ENCODE measurements at places on chromosomes 16 and 17.

DNA sequence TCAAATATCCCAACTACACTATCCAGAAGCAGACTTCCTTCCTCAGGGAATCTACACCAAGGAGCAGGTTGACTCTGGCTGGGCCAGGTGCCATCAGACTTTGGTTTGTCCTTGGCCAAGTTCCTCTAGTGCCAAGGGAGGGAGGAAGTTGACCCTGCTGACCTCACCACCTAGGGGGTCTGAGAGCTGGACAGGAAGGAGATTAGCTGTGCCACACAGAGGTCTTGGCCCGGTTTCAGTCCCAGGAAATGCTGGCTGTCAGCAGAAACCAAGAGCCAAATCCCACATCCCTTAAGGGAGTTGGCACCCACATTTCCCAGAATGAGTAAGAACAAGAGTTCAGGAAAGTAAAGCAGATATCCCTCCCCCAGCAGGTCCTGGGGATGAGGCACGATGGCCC is 178.2 kb downstream of the SALL1 start:
- no peak for DNase-seq

DNA sequence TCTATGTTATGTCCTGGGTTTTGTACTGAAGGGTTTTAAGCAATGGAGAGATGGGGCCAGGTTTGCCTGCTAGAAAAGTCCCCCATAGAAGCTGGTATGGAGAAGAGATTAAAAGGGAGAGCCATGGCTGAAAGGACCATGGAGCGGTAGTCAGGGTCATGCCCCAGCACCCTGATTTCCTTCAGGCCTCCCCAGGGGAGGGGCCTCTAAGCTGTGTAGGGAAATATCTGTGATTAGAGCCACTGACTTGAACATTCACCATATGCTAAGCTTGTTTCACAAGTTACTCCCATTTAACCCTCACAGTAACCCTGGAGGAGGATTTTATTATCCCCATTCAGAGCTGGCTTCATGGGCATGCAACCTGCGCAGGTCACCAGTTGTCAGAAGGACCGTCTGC is 3.8 kb upstream of the ATP2A3 start:
- DNase-seq: no peak

GRCh38 chr16:89288966-89289365 is 71.5 kb downstream of the ZNF778 start:
- DNase-seq: no peak

GRCh38 chr17:46769531-46770438 is 48.7 kb downstream of the WNT3 start:
- no peak for DNase-seq

DNA sequence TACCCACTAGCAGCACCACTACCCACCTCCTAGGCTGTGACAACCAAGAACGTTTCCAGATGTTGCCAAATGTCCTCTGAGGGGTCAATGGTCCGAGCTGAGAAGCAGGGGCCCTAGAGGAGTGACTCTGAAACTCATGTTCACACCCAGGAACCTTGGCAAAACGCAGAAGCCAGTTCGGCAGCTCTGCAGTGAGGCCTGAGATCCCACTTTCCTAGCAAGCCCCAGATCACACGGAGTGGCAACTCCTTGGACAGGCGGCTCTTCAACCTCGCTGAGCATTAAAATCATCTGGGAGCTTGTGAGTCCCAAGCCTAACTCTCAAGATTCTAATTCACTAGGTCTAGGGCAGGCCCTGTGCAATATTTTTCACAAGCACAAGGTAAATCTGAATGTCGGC is 17.3 kb downstream of the ELAC2 start:
- DNase-seq: no peak

DNA sequence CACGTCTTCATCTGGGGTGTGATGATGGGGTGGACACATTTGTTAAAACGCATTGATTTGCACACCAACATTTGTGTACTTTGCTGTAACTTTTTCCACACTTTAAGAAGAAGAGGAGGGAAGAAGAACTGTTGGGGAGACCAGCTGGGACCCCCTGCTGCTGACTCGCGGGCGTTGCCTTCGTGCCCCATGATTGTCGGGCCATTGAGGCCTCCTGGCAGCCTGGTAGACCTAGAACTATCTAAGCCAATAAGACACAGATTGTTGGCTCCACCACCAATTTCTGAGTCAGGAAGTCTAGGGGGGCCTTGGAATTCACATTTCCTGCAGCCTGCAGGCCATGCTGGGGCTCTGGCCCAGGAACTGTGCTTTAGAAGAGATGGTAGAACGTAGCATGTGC is 105.5 kb downstream of the TNFRSF13B start:
- no peak for DNase-seq

- DNase-seq: no peak
These were observed 56.5 kb downstream of the MRM1 start for GRCh38 chr17:36657763-36658490.

DNA sequence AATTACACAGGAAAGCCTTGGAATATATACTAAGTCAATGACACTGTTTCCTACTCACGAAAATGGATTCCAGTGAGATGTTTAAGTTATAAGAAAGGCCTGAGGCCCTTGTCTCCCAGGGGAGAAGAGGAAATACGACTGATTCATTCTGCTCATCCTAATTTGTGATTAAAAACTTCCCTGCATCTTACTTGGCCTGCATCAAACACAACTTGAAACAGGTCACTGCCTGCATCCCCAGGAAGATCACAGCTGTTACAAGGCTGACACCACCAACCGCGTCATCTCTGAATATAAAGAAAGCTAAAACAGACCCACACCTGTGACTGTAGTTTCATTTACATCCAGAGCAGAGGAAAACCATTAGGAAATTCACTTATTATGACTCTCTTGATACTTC is 121.9 kb downstream of the DNAH3 start:
- DNase-seq: no peak

DNA sequence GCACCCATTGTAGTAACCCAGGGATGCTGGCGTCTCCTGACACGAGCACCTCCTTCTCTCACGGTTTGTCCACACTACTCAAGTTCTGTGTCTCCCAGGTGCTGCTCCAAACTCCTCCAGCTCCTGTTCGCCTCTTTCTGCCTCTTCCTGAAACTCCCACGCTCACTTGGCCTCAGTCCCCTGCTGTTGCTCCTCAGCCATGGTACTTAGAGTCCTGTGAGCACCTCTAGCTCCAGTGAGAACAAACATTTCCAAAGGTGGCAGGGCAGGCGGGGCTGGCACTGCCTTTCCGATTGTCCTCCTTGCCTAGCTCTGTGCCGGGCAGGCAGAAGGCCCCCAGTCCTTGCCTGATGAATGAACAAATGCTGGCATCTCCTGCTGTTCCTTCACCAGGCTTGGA is 146.1 kb downstream of the SDK2 start:
- DNase-seq: no peak

DNA sequence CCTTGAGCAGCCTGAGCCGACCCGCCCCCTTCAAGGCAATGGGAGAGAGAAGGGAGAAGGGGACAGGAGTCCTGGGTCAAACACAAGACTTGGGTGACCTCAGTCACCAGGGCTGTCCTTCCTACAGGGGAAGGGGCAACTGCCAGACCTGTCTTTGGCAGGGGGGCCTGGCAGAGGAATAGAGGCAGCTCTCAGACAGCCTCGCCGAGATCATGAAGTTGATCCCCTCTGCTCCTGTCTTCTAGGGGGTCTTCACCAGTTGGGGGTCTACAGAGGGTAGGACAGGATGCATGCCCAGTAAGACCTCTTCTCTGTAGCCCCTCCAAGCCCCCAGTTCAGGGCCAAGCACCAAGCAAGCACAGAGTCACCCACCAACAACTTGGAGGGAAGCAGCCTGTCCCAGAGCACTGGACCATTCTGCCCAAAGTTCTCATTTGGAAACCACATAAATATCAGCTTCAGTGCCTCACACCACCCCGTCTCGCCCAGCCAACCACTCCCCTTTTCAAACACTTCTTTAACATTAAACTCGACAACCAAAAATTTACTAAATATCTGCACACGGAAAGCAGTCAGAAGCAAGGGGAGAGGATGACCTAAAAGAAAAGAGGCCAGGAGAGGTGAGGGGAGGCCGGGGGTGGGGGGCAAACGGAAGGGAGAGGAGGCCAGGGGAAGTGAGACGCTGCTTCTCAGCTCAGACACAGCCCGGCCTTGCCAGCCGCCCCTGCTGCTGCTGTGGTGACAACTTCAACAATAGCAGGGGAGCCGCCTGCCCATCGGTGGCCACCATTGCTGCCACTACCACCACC is 7.7 kb downstream of the DOK4 start:
- no peak for DNase-seq

DNA sequence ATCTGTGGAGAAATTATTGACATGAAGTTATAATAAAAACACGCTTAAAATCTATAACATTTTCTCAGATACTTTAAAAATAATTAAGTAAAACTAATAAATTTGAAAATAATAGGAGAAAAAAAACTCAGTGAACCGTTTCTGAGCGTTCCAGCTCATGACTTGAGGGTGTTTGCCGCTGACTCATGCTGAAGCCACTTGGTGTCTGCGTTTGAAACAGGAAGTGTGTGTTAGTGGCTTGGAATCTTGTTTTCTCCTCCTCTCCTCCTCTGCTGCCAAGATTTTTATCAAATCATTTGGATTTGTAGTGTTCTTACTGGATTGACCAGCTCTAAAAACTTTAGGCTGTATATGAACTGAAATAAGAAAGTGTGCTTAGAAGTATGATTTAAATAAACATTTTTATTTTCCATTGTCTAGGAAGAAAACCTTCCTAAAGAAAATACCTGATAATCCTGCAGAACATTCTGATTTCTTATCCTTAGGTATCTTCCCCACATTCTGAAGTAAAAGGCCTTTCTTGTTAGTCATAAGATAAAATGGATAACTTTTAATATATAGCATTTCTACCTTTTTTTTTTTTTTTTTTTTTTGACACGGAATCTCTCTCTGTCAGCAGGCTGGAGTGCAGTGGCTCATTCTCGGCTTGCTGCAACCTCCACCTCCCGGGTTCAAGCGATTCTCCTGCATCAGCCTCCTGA is 30.8 kb downstream of the USP10 start:
- DNase-seq: peak; percentile 40

DNA sequence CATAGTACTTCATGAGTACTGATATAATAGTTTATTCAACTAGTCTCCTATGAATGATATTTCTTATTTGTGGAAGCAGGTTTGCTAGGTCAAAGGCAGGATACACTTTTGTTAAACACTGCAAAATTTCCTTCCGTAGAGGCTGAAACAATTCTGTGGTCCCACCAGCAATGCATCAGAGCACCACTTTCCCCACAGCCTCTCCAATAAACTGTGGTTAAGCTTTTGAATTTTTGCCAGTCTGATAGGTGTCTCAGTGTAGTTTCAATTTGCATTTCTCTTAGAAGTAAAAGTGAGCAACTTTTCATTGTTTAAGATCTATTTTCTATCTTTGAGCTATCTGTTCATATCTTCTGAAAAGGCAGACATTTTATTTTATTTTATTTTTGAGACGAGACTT is 36.4 kb upstream of the CORO6 start:
- DNase-seq: no peak

DNA sequence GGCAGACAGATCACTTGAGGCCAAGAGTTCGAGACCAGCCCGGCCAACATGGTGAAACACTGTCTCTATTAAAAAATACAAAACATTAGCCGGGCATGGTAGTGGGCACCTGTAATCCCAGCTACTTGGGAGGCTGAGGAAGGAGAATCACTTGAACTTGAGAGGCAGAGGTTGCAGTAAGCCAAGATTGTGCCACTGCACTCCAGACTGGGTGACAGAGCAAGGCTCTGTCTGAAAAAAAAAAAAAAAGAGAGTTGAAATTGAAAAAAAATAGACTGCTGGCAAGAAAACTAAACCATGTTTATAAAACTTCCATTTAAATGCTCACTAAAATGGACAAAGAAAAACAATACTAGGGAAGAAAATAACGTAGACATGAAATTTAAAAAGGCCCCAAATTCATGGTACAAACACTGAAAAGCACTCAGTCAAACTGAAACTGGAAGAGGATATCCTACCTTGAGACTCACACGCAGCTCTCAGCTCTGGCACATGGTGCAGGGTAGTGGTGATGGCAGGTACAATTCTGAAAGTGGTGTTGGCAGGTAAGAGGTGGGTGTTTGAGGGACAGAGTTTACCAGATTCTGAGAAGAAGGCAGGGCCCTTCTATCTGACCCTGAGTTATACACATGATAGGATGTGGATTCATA is 19.3 kb downstream of the CNTROB start:
- peak; percentile 14 for DNase-seq

DNA sequence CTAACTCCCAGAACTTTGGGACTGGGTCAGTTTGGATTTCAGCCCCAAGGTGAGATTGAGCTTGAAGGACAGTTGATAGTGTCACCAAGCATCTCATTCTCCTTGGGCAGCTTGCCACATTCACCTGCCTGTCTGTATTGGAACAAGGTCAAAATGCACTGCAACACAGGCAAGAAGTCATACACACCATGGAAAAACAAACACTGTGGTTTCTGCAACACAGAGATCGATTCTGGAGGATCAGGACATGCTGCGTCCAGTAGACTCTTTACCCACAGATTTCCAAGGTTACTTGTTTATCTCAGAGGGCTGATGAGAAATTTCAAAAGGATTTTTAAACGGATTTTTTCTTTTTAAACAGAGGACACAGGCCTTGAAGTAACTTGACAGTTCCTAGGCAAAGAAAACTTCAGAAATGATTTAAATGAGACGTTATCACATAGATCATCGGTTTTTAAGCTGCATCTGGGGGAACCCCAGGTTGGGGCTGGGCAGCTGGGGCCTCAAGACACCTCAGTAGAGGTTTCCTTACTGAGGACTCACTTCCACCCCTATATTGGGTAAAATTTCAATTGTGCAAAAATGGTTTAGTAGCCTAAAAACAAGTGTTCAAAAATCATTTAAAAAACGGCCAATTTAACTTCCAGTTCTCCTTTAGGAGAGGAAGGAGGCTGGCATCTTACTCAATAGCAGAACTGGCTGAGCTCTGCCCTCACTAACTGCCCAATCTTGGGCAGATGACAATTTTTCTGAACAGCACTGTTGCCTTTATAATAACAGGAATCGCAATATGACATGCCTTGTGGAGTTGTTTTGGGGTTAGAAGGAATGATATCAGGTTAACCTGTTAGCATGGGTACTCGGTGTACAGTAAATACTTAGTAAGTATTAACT is 299.3 kb downstream of the XYLT1 start:
- no peak for DNase-seq

DNA sequence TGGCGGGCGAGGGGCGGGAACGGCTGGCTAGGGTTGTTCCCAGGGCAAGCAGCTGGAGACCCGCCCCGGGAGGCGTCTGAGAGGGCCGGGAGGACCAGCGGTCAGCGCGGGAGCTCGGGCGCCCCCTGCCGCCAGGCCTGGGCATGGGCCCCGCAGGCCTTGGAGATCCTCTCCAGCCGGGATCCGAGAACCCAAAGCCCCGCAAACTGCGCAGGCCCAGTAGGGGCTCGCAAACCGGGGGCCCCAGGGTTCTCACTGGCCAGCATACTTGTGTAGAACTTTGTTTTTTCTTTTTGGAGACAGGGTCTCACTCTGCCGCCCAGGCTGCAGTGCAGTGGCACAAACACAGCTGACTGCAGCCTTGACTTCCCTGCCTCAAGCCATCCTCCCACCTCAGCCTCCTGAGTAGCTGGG is 20.8 kb upstream of the ZNF423 start:
- no peak for DNase-seq

GRCh38 chr17:43842975-43843325 is 4.0 kb upstream of the CD300LG start:
- no peak for DNase-seq

- DNase-seq: no peak
These were observed 64.6 kb upstream of the CRHR1 start for GRCh38 chr17:45719335-45720071.
